ENCODE measurements at places on chromosomes 3 and 15.

- DNase-seq = no peak
Observed at GRCh38 chr15:88571153-88571851, 24.8 kb upstream of the DET1 start.

- no peak for DNase-seq
Observed at GRCh38 chr3:96000966-96001365, 813.4 kb upstream of the EPHA6 start.

DNA sequence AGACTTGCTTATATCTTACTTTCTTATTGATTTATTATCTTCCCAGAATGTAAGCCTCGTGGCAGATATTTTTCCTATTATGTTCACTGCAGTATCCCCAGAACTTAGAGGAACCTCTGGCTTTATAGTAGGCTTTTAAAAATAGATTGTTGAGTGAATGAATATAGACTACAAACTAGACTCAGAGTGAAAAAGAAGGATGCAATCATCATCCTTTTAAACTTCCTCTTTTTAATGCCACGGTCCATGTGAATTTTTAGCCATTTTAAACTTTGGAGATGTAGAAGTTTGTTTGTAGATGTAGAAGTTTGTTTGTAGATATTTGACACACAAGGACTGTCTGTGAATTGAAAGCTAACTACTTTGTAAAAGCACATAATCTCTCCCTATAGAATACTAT is 7.2 kb upstream of the P2RY12 start:
- no peak for DNase-seq

DNA sequence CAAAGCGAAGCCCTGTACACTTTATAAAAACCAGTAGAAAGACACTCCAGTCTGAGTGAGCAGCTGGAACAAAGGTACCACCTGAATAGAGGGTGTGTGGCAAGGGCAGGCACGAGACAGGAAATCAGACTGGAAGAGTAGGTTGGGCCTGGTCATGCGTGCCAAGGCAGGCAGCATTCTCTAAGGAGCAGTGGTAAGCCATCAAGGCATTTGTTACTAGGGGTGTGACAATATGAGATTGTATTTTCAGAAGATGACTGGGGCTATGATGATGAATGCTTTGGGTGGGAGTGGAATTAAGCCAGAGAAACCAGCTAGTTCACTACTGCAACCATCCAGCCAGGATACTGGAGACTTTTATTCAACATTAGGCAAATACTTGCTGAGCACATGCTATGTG is 5.0 kb downstream of the JMJD7 start:
- DNase-seq = no peak

DNA sequence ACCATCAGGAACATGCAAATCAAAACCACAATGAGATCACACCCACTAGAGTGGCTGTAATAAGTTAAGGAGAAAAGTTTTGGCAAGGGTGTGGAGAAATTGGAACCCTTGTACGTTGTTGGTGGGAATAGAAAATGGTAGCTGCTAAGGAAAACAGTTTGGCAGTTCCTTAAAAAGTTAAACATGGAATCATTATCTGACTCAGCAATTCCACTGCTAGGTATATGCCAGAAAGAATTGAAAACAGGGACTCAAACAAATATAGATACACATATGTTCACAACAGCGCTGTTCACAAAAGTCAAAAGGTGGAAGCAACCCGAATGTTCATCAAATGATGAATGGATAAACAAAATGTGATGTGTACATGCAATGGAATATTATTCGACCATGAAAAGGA is 138.8 kb upstream of the ATP2B2 start:
- DNase-seq = no peak

DNA sequence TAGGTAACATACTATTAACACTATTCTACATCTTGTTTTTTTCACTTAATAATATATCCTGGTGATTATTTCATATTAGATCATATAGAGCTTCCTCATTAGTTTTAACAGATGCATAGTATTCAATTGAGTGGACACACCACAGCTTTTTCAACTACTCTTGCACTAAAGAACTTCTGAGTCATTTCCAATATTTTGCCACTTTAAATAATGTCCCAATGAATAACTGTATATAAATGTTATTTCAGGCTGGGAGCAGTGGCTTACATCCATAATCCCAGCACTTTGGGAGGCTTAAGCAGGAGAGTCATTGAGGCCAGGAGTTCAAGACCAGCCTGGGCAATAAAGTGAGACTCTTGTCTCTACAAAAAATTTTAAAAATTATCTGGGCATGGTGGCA is 26.9 kb downstream of the MAP1A start:
- no peak for DNase-seq

- no peak for DNase-seq
Observed at GRCh38 chr3:151383111-151383510, 1.4 kb downstream of the P2RY12 start.

DNA sequence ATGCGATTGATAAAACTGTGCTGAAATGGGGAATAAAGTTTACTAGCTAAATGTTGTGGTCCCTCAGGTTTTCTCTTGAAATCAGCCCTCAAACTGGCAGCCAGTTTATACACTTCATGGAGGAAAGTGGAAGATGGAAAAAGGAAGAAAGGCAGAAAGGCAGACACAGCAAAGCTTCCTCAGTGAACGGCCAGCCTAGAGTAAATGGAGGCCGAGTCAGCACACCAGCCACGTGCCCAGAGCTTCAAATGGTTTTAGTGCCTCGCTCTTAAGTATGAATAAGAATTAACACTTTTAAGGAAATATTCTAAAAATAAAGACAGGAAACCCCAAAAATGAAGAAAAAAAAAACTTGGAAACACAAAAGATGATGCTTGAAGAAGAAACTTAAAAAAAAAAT is 48.3 kb downstream of the GNB4 start:
- DNase-seq = no peak

DNA sequence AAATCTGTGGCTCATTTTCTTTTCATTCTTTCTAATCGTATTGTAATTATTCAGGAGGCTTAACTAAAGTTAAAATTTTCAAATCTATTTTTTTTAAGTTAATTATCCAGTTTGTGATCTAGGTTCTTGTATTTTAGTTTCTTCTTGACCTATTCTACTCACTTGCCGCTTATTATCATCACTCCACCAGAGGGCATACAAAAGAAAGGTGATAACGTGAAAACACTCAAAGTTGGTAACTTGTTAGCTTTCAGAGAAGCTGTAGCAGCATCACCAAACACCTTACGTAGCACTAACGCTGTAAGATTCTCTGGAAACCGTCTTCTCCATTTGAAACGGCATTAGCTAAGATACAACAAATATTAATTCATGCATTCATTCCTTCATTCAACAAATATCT is 4.8 kb downstream of the GNB4 start:
- no peak for DNase-seq

DNA sequence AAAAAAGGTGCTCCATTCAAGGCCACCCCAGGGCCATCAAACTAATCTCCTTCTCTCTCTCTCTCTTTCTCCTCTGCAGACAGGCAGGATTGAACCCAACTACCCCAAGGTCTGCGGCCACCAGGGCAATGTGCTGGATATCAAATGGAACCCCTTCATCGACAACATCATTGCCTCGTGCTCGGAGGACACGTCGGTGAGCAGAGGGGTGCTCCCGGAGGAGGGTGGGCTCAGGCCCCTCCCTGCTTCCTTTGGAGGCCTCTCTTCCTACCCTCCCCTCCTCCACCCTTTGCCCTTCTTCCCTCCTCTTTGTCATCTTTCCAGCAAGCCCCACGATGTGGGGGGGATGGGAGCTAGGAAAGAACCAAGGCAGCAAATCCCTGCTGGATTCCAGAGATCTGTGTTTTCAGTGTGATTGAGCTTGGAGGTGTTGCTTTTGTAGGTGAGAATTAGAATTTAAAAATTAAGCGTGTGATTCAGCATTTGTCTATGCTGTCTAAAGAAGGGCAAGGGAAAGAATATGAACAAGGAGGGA is 116.3 kb downstream of the CORO2B start:
- DNase-seq = no peak

- DNase-seq = no peak
Observed at GRCh38 chr3:35644451-35644850, 5.1 kb downstream of the ARPP21 start.

GRCh38 chr3:52843108-52843865 is 8.5 kb upstream of the MUSTN1 start:
- no peak for DNase-seq

DNA sequence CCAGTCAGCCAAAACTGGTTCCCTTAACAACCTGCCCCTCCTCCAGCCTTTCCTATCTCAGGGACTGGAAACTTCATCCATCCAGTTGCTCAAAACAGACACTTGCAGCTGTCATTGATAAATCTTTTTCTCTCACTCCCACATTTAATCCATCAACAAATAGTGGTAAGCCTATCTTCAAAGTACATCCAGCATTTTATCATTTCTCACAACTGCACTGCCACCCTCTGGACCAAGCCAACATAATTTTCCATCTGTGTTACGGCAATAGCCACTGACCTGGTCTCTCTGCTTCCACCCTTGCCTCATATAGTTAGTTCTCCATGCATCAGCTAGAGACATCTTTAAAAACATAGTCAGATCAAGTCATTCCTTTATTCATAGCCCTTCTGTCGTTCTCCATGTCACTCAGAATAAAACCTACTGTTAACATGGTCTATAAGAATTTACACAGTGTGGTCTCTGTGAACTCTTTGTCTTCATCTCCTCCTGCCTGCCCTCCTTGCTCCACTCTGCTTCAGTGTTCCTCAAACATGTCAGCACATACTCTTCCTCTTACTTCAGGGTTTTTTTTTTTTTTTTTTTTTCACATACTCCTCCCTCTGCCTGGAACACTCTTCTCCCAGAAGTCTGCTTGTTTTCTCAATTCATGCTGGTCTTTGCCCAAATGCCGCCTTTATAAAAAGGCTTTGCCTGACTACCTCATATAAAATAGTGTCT is 102.5 kb upstream of the COL6A5 start:
- DNase-seq = peak; percentile 8

GRCh38 chr3:121958801-121959200 is 63.2 kb downstream of the ILDR1 start:
- DNase-seq = no peak

- no peak for DNase-seq
Observed at GRCh38 chr15:64287953-64288352, 68.0 kb downstream of the CSNK1G1 start.

DNA sequence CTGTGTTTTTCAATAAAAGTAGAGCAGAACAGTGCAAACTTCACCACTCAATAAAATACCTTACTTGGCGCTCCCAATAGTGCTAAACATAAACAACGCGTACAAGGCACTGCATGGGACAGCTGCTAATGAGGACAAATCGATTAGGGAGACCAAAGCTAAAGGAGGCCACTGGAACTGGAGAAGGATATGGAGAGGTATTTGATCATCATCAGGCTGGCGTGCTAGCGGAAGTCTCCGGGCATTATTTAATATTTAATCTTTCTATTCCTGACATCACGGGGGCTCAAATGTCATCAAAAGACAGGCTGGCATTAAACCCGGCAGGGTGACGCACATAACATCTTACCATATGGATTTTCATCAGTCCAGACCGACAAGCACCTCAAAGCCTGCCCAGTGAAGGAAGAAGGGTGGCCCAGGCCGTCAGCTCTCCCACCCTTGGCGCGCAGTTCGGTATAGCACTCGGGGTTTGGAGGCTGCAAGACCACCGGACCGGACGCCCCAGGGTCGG is 604 bp downstream of the CCPG1 start:
- DNase-seq = peak; percentile 81

DNA sequence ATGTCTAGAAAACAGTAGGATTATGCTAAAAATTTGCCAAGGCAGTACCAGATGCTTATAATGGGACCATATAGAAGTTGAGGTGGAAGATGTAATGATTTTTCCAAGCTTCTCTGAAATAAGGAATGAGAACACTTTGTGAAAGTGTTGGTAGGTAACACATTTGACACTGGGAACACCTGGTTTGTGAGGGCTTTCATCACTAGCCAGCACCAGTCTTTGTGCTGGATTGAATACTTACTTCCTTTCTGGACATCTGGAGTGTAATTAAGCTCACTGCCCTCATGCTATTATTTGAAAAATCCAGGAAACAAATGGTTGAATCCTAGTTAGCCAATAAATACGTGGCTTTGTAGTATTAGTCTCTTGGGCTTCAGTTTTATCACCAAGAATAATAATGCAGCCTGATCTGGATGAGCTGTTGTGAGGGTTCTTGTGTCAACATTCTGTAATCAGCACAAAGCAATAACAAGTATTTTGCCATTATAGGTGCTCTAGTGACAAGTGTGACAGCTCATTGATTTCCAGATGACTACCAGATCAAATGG is 12.9 kb downstream of the CCDC80 start:
- DNase-seq = no peak

- no peak for DNase-seq
Observed at GRCh38 chr15:52733088-52733487, 53.9 kb upstream of the ATOSA start.

DNA sequence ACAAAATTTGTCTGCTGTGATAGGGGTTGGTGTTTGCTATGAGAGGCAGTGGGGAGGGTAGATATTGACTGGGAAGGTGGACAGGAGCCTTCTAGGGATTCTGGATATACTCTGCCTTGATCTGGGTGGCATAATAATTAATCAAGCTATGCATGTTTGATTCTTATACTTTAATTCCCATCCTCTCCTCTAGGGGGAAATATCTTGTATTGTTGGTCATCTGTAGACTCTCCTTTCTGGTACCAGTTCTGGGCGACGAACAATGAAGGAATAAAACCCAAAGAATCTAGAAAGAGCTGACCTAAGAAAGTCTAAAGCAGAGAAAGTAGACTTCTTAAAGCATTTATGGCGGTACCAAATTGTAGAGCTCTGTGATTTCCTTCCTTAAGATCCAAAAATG is 198.2 kb upstream of the STRIT1 start:
- no peak for DNase-seq

- no peak for DNase-seq
Observed at GRCh38 chr3:134007819-134008218, 21.9 kb downstream of the SLCO2A1 start.

DNA sequence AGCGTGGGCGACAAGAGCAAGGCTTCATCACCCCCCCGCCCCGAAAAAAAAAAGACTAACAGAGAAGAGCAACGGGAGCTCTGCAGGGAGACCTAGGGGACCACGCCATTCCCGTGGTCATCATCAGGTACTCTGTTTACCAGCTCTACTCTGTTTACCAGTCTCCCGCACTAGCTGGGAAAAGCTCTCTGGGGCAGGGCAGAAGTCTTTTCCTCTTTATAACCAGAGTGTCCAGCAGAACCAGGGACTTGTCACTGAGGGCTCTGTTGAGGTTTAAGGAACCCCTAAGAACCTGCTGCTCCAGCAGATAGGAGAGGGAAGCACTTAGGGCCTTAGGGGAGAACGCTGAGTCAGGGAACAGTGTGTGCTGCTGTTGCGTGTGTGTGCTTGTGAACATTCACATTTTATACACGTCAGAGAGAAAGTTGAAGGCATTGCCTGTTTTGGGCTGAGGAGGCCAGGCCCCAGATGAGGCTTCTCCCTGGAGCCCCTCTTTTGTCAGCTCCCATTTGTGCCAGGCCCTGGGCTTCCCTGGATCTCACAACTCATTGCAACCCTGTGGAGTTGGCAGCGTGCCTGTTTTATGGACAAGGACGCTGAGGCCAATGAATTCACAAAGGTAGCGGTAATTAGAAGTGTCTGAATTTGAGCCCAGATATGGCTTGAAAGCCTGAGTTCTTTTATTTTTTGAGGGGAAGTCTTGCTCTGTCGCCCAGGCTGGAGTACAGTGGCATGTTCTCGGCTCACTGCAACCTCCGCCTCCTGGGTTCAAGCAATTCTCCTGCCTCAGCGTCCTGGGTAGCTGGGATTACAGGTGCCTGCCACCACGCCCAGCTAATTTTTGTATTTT is 24.2 kb upstream of the ERICH6 start:
- no peak for DNase-seq

GRCh38 chr3:96813820-96814650 is at the start of gene EPHA6:
EPHA6 (plus strand) TSS chr3:96814594.
- peak; percentile 37 for DNase-seq
